Foreskin fibroblast (primary cell): ENCODE measurements at places on chromosomes 6 and 20.

DNA sequence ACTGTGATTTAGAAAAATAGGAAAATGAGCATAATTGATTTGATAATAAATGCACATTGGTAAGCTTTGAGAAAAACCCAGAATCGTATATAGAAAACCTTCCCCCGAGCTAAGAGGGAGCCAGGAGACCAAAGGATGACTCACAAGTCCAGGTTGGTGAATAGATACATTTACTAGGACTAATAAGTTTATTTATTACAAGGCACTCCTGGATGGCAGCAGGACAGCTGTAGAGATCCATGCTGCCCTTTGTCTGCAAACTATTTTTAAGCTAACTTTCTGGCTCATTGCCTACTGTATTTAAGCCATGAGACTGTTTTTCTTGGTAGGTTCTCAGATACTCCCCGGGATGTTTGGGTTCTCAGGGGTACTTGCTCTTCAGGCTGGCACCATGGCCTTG lies 13.4 kb downstream of the CASP8AP2 start:
- peak; percentile 9 for DNase-seq

GRCh38 chr6:40395698-40396076 lies 191.5 kb downstream of the LRFN2 start:
- no peak for DNase-seq

GRCh38 chr6:42091718-42092023 lies 41.3 kb downstream of the TAF8 start:
- DNase-seq, result no peak

GRCh38 chr6:4362326-4362725 lies 227.0 kb upstream of the ECI2 start:
- no peak for DNase-seq

GRCh38 chr20:16224836-16225235 lies 348.4 kb downstream of the KIF16B start:
- no peak for DNase-seq

- DNase-seq, result no peak
These were observed 76.2 kb upstream of the BCLAF1 start for GRCh38 chr6:136365776-136366354.

GRCh38 chr6:108650781-108651180 lies 90.1 kb downstream of the FOXO3 start:
- DNase-seq, result peak; percentile 39

DNA sequence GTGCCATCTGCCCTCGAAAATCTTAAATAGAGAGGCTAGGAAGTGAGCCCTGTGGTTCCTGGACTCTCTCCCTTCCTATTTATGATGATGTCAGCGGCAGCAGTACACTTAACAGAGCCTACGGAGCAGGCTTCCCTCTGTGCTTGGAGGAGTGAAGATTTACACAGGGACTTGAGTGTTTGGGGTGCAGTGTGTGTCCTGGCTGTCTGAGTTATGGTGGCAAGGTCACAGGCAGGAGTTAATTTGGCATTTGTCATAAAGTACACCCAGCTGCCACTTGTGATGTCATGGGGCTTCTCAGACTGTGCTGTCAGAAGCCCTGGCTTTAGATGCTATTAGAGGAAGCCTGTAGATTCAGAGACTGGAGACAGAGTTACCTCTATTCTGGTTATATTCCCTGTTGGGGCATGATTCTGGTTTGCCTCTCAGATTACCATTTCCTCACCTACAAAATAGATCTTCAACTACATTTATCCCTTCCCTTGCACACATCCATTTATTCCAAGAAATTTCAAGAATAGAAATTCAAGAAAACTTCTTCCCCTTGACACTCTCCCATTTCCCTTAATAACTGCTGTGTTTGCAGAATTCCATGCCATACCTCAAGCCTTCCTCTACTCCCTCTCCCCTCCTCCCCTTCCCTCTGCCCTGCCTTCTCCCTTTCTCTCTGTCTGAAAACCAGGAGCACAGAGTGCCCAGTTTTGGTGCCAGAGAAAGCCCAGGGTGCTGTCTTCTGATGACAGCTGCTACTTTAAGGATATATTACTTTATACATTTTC lies 72.1 kb downstream of the SLC24A3 start:
- no peak for DNase-seq

GRCh38 chr6:10521104-10521808 lies at the start of gene GCNT2:
Gene GCNT2 (plus strand): TSS chr6:10521351. CDS start chr6:10528912, 7,561 bp downstream.
- DNase-seq, result no peak

GRCh38 chr6:153980171-153980570 lies 58.9 kb upstream of the OPRM1 start:
- DNase-seq, result no peak

GRCh38 chr6:84920021-84920420 lies 155.6 kb upstream of the TBX18 start:
- DNase-seq, result no peak

DNA sequence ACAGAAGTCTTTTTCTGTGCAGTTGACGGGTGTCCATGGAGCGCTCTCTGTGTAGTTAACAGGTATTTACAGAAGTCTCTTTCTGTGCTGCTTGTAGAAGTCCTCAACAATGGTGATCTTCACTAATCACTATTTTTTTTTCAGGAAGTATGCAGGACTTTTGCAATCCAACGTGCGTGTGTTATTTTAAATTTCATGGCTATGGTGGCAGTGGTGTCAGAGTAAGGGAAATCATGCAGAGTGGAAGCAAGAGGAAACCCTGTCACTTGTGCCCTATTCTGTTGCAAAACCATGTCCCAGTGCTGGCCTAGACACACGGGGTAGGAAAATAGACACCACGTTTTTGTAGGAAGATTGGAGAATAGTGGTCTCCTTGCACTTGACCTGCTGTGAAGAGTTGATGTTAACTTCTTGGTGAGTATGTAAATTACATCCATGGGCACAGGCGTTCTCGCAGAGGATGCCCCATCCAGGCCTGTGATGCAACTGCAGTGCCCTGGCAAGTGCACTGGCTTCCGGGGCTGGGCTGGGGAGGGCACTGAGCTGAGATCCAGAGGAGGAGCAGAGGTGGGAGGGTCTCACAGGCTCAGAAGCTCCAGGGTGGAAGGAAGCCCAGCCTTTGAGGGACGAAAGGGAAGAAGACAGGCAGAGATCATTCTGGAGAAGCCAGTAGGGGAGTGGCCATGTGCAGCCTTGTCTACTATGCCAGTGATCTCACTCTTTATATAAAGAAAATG lies 146.5 kb downstream of the SYCP2 start:
- no peak for DNase-seq

- no peak for DNase-seq
These were observed 922.8 kb downstream of the QKI start for GRCh38 chr6:164337024-164337924.

GRCh38 chr6:71544028-71544427 lies 255.4 kb downstream of the OGFRL1 start:
- DNase-seq, result peak; percentile 20
